ENCODE measurements at places on chromosomes 3 and 15.

- DNase-seq, result peak; percentile 27
Observed at GRCh38 chr15:40543631-40544294, 21.1 kb downstream of the CCDC32 start.

DNA sequence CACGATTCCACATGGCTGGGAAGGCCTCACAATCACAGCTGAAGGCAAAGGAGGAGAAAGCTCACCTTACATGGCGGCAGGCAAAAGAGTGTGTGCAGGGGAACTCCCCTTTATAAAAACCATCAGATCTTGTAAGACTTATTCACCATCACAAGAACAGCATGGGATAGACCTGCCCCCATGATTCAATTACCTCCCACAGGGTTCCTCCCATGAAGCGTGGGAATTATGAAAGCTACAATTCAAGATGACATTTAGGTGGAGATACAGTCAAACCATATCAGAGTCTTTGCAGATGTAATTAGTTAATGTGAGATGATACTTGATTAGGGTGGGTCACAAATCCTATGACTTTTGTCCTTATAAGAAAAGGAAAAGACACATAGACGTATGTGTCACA lies 688.9 kb downstream of the GBE1 start:
- DNase-seq, result no peak

GRCh38 chr15:96334705-96335410 lies 4.4 kb downstream of the NR2F2 start:
- DNase-seq, result no peak

DNA sequence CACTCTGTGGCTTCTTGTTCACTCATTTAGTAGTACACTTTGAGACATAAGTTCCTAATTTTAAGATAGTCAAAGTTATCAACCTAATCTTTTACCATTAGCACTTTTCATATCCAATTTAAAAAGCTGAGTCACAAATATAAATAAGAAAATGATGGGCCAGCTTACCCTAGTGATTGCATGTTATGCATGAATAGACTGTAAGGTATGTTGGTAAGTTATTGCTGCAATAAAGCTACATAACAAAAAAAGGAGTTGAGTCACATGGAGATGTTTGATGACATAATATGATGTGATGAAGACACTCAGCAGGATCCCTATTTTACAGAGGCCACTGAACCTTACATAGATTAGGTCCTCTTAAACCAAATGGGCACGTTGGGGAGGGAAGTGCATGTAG lies 161.3 kb downstream of the OCA2 start:
- no peak for DNase-seq

GRCh38 chr15:60589253-60589652 lies 110.3 kb upstream of the ICE2 start:
- peak; percentile 24 for DNase-seq

GRCh38 chr3:84125201-84125721 lies 833.5 kb upstream of the CADM2 start:
- DNase-seq, result no peak

DNA sequence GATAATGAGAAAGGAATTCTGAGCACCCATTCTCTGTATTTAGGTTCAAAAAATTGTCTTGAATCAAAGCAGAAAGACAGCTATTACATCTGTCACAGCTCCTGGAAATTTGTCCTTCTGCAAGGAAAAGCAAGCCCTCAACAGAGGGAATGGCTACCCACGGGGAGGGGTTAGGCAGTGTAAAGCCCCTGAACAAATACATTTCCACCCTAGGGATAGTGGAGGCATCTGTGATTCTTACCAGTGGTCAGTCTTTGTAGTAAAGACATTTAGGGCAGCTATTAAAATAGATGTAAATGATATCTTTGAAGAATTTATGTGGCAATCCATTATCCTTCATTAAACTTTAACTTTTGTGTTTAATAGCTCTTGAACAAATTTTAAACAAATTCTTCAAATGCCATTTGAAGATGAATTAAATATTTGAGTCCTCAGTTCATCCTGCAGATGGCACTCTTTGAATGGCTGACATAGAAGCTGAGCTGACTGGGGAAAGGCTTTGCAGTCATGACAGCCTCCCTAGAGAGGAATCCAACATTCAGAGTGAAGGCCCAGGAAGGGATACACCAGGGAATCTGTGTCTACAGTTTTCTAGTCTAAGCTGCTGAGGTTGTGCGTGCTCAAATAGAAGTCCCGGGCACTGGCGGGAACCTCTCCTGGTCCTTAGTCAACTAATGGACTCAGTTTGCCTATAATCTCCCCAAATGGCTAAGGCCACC lies 359.7 kb upstream of the ROPN1 start:
- no peak for DNase-seq

DNA sequence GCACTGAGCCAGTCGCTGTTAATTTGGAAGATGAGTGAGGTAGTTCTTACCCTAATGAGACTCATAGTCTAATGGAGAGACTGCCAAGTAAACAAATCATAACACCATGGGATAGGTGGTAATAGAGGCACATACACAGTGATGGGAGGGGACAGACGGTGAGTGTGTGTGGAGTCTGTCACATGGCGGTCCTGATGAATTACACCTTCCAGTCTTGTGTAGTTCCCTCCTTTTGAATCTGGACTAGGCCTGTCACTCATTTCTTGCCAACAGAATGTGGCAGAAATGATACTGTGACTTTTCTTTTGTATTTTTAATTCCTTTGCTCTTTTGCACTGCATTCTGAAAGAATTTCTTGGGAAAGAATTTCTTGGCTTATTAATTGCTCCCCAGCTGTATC lies 78.1 kb downstream of the NR1D2 start:
- DNase-seq, result no peak

GRCh38 chr3:32822609-32823498 lies 5.1 kb downstream of the TRIM71 start:
- DNase-seq, result no peak

DNA sequence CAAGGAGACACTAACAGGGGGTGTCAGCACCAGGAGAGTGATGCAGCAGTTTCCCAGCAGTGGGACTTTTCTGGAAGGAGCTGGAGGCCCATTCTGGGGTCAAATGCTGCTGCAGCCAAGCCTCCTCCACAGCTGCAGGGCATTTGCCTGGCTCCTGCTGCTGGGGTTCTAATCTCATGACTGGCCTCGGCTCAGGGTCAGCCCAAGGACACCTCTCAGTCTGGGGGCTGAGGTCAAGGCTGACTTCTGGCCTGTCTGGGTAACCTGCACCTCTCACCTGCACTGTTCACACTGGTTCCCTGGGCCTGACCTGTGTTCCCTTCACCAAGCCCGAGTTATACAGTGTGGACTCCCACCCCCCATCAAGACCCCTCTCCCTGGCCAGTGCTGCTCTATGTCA lies 10.4 kb upstream of the C15orf39 start:
- no peak for DNase-seq

DNA sequence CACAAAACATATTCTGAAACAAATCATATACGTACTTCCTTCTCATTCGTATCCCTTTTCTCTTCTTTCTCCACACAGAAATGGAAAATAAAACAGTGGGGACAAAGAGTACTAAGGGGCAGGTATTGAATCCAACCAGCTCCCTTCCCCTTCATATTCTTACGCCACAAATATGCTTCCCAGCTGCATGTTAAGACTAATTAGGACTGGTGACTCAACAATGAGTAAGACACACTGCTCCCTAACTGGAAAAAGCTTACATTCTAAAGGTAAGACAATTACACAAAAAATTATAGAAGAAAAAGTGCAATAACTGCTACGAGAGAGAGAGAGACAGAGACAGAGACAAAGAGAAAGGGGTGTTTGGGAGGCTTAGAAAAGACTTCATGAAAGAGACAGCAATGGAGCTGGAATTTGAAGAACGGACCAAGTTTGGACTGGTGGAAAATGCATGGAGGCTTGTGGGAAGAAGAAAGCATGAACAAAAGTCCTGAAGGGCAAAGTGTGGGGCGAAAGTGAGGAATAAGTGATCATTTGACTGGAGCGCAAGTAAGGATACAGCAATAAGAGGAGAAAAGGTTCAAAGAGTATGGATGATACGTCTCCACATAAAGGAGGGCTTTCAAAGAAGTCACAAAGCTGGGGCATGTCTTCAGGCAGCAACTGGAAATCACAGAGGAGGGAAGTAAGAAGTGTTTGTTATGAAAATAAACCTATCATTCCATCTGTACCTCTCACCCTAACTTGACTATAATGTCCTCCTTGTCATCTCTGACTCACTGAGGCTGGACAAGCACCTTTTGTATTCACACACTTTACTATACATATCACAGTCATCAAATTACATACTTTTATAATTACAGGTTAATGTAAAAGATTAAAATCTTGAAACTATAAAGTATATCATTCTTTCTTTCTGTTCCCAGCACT lies 49.2 kb downstream of the RYK start:
- DNase-seq, result no peak

GRCh38 chr3:139838269-139838957 lies 96.6 kb upstream of the CLSTN2 start:
- no peak for DNase-seq

DNA sequence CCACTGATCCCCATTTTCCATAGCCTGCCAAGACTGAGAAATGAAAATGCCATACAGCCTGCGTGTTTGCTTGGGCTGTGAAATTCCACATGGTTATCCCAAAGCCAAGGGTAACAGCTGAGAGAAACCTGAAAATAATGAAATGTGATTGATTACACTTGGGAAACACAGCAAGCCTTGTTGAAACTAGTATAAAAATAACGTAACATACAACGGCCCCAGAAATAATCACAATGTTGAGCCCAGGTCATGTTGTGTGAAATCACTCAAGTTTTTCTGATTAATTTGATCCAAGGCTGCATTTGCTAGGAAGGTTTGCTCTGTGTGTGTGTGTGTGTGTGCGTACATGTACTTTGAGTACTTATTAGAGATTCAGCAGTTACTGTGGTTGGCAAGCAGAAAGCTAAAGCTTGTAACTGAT lies 269.0 kb downstream of the OXSM start:
- DNase-seq, result no peak

DNA sequence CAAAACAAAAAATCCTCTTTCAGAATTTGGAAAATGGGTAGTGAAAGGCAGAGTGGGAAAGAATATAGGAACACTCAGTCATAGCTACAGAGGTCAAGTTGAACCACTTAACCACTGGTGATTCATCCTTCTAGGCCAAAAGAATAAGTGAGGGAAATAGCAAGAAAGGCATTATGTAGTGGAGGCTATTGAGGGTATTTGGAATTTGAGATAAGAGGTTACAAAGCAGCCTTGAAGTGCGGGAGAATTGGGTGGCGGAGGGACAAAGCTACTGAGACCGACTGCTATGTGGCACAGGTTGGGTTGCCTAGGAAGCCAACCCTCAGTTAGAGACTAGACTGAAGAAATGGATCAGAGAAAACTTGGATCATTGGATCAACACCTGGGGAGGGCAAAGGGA lies 109.5 kb downstream of the SYNPR start:
- DNase-seq, result no peak

GRCh38 chr15:62913246-62913645 lies 129.3 kb upstream of the TPM1 start:
- DNase-seq, result no peak

GRCh38 chr15:46786590-46787285 lies 930.6 kb upstream of the SEMA6D start:
- DNase-seq, result no peak

GRCh38 chr15:60544581-60545264 lies 65.8 kb upstream of the ICE2 start:
- DNase-seq, result no peak

GRCh38 chr3:154662851-154663250 lies 232.9 kb upstream of the GPR149 start:
- no peak for DNase-seq

DNA sequence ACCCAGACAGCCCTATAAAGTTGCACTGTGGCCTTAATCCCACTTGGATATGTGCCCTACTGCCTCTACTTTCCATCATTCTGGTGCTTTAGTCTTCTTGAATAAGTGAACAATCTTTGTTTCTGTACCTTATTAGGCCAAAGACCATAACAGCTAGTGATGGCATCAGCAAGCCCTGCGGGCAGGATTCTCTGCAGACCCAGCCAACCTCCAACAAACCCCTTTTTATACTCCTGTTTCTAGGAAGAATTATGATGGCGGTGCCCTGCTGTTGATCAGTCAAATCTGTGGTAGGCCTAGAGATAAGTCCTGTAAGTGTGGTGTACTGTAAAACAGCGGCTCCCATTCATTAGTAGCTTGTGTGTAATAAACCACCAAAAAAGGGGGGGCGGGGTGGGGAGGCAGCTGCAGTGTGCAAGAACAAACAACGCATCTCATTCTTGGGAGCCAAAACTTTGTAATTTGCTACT lies 40.5 kb downstream of the SOX2 start:
- no peak for DNase-seq

DNA sequence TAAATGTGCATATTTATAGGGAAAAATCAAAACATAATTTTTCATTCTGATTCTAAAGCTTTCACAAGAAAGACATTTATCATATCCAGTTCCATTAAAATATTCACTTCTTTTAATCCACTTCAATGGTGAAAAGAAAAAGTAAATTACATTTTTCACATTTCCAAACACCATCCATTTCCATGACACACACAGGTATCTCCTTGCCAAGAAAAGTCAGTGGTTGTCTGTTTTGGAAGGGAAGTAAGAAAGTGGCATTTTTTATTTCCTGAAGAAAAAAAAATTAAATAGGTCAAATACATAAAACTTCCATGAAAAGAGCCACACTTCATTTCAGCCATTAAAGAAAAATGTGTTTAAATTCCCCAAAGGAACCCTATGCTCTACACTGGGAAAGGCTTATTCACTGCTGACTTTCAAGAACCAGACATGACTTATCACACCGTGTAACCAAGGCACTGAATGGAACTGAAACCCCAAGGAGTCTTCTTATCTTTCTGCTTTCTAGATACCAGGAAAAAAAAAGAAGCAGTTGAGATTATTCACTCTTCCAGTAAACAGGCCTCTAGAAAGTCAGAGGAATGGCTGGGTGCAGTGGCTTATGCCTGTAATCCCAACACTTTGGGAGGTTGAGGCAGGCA lies 44.5 kb downstream of the OSBPL10 start:
- no peak for DNase-seq

Data from CD4-positive, alpha-beta T cell treated with Interleukin-15 for 1 hour (primary cell).